Stimulated activated CD4-positive, alpha-beta T cell treated with anti-CD3 and anti-CD28 coated beads, Interleukin-4, amount 100 ng/mL, for 1 hour (primary cell): ENCODE measurements at places on chromosomes 12 and 14.

DNA sequence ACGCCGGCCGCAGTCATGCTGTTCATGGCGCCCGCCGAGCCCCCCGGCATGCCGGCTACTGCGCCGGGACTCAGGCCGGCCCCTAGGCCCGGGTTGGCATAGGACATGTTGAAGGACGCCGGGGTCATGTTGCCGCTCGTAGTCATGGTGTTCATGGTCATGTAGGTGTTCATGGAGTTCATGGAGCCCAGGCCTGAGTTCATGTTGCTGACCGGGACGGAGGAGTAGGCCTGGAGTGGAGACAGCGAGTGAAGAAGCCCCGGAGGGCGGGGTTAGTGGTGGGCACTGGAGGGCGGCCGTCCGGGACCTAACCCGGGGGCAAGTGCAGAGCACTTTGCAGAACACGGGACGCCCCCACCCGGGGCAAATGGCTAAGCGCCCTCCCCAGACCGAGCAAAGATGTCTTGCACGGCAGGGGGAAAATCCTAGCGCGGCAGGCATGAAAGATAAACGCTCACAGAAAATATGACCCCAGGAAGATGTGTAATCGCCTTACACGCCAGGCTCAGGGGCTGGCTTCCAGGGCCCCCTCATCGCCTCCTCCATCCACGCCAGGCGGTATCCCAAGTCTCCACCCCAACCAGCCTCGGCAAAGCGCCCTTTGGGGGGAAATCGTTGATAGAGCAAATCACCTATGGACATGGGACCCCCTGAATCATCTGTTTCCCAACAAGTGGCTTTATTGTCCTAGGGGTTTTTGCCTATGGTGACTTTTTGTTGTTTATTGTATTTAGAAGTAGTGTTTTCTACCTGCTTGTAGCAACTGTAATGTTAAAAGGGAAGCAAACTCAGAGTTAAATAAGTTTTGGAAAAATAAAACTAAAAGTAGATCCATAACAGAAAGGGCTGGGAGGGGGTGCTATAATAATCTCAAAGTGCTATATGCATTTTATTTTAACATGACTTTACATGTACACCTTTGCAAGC, 2.3 kb downstream of the FOXA1 start:
- no peak for DNase-seq

DNA sequence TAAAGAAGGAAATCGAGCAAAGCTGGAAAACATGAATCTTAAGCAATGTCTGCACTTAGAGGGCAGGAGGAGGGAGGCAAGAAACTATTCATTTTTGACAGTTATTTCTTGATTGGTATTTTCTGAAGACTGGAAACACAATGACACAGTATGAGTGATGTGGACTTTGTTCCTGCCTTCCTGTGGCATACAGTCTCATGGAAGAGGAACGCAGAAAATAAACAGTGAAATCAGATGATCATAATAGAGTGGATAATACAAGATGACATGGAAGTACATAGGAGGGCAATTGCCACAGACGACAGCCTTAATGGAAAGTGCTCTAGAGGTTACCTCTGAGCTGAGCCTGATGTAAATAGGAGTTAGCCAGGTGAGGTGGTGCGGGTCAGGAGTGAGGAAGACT, 140.4 kb upstream of the MAX start:
- DNase-seq: no peak

- no peak for DNase-seq
Observed at GRCh38 chr12:55372521-55372920, 9.7 kb downstream of the OR6C75 start.

- no peak for DNase-seq
Observed at GRCh38 chr14:57420986-57421385, 30.6 kb downstream of the NAA30 start.

DNA sequence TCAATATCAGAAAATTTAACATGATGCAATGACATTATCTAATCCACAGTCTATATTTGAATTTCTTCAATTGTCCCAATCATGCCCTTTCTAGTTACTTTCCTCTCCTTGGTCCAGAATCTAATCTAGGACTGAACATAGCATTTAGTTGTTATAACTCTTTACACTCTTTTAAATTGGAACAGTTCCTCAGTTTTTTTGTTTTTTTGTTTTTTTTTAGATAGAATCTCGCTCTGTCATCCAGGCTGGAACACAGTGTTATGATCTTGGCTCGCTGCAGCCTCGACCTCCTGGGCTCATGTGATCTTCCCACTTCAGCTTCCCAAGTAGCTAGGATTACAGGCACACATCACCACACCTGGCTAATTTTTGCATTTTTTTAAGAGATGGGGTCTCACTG, 63.1 kb downstream of the RERG start:
- no peak for DNase-seq

GRCh38 chr12:120194226-120194533, 335 bp downstream of the GCN1 start:
- no peak for DNase-seq

DNA sequence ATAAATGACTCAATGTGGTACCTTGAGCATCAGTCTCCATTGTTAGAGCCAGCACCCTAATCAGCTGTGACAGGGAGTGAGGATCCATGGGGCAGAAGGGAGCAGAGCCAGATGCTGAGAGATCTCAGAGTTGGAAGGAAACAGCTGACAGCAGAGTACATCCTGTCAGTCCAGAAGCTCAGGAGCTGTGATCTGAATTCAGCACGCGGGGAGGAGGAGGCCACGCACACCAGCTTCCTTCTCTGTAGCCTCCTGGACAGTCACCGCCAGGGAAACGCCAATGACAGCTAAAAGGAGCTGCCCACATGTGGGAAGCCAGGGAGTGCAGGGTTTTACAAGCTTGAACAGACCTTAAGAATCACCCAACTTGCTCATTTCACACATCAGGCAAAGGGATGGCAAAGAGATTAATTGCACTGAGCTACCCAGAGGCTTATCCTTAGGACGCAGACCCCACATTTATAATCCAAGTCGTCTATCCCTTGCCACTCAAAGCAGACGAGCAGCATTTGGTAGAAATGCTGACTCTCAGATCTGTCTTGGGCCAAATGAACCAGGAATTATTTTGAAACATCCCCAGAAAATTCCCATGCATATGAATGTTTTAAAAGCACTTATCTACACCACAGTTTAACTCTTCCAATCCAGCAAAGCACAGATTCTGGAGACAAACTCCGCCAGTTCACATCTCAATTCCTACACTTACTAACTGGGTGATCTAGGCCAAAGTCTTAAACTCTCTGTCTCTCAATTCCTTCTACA, 322.6 kb upstream of the TMTC1 start:
- no peak for DNase-seq

DNA sequence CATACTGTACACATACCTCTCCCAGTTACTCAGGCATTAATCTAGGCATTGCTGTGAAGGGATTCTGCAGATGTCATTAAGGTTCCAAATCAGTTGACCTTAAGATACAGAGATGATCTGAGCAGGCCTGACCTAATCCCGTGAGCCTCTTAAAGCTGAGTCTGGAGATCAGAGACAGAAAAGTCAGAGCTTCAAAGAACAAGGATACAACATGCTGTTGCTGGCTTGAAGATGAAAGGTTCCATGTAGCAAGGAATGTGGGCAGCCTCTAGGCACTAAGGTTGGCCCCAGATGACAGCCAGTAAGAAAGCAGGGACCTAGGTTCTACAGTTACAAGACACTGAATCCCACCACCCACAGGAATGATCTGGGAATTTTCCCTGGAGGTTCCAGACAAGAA, 81.1 kb downstream of the MAP1LC3B2 start:
- no peak for DNase-seq

DNA sequence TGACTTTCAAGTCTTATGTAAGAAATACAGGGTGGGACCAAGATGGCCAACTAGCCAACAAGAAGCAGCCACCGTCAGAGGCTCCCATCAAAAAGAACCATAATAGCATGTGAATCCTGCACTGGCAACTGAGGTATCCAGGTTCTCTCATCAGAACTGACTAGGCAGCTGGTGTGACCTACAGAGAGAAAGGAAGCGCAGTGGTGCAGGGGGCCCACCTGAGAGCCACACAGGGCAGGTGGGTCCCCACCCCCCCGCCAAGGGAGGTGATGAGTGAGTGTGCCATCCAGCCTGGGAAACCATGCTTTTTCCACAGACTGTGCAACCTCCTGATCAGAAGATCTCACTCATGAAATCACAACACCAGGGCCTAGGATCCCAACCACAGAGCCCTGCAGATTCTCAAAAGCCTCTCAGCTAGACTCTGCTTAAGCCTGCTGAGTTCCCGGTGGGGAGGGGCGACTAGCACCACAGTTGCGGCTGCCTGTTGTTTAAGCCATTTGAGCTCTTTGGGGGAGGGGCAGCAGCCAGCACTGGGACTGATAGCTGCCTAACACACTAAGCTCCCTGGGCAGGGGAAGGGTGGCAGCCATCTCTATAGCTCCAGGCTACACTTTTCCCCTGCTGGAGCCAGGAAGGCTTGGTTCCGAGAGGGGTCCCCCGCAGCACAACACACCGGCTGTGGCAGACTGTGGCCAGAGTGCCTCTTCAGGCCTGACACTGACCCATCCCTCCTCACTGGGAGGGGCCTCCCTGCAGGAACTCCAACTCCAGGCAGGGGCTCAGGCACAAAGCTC, 75.3 kb downstream of the GARIN6 start:
- no peak for DNase-seq

GRCh38 chr12:124716208-124717130, 147.2 kb downstream of the SCARB1 start:
- no peak for DNase-seq

GRCh38 chr12:85036234-85036707, at the start of the genes LRRIQ1 and TSPAN19:
Gene LRRIQ1 (plus strand): TSS chr12:85036351. CDS start chr12:85038177, 1,826 bp downstream.
Gene TSPAN19 (minus strand): TSS chr12:85036277. CDS start chr12:85029946, 6,331 bp downstream.
- DNase-seq: peak; percentile 4

DNA sequence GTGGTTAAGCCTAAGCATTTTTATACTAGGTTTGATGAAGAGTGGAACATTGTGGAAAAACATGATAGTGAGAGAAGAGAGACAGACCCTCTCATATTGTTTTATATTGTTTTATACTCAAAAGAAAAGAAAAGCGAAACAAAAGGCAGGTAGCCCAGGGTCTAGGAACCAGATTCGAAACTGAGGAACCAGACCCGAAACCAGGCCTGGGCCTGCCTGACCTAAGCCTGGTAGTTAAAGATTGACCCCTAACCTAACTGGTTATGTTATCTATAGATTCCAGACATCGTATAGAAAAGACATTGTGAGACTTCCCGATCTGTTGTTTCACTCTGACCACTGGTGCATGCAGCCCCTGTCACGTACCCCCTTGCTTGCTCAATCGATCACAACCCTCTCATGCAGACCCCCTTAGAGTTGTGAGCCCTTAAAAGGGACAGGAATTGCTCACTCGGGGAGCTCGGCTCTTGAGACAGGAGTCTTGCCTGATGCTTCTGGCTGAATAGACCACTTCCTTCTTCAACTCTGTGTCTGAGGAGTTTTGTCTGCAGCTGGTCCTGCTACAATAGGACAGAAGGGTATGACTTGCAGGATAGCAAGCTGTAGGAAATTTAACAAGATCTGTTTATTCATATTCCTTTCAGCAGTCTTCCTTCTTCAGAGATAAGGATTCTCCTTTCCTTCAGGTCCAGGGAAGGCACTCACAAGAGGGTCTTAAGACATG, 147.1 kb upstream of the PLEKHA5 start:
- no peak for DNase-seq

- no peak for DNase-seq
Observed at GRCh38 chr12:123475246-123475703, 17.3 kb downstream of the SNRNP35 start.

GRCh38 chr14:92847278-92847677, 53.2 kb downstream of the GOLGA5 start:
- no peak for DNase-seq

DNA sequence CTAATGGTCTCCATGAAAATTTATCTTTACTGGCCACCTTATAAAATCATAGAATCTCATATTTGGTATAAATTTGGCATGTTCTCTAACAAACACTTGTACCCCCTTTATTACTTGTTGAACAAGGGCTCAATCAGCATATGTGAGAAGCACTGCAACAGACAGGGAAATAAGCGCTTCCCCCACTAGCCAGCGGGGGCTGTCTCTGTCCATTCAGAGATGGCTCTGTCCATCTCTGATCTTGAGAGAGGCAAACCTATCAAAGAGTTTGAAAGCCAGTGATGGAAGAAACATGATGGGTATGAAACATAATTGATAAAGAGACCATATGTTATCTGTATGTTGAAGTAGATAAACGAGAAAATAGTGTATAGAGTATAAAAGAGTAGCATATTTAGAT, 326.8 kb downstream of the PDZRN4 start:
- peak; percentile 4 for DNase-seq

DNA sequence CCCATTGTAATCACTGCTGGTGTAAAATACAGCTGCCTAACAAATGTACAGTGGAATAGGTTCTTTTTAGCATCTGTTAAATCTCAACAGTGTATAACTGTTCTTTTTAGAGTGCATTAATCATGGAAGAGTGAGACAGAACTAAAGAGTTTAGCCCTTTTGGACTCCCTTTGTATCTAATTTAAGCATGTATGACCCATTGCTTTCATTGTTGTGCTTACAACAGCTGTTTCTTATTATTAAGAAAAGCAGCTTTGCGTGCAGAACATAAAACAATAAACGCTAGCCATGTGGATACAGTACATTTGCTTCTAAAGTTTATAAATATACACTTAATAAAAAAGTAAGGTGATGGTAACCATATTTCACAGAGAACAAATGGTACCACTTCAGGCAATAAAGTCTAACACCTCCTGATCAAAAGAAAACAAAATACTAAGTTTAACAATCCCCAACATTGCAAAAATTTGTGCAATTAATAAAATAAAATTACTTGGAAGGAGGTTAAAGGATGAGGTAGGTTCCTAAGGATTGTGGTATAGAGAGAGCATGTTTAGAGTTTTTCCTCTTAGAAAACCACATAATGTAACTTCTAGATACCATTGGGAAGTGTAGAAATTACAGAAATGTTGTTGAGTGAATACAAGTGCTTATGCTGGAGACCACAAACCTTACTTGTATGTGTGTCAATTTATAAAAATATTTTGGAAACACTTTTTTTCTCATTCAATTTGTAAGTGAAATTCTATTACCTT, 448.7 kb downstream of the SLC6A15 start:
- no peak for DNase-seq

- no peak for DNase-seq
Observed at GRCh38 chr12:68445824-68446223, 113.7 kb upstream of the MDM1 start.

GRCh38 chr12:26036877-26037276, 78.4 kb downstream of the RASSF8 start:
- DNase-seq: no peak

DNA sequence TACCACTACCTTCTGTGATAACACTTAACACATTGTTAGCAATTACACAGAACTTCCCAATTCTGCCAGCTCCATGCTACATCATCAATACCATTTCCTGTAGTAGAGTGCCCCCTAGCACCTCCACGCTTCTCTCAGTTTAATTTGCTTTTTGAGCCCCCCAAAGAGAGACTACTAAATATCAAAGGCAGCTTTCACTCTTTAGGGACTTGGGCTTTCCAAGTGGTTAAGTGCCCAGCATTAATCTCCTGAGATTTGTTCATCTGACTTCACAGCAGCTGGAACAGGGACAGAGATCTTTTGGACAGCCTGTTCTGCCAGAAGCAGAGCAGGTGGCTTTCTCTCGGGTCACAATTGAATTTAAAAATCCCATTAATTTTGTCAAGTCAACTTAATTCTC, 954.9 kb downstream of the DIO2 start:
- DNase-seq: no peak

- DNase-seq: no peak
Observed at GRCh38 chr12:129903092-129903945, 506 bp downstream of the TMEM132D start.

GRCh38 chr12:11711651-11712327, 62.3 kb downstream of the ETV6 start:
- no peak for DNase-seq

GRCh38 chr14:70489579-70490200, 37.7 kb downstream of the ADAM21 start:
- DNase-seq: no peak

GRCh38 chr12:45227316-45228067, 11.6 kb downstream of the ANO6 start:
- no peak for DNase-seq

- no peak for DNase-seq
Observed at GRCh38 chr12:124322271-124322998, 27.5 kb downstream of the RFLNA start.
